CD4-positive, alpha-beta T cell treated with Interleukin-17A for 1 hour (primary cell): ENCODE measurements at places on chromosomes 6 and 20.

GRCh38 chr6:13800615-13801014 lies 13.7 kb downstream of the MCUR1 start:
- no peak for DNase-seq

DNA sequence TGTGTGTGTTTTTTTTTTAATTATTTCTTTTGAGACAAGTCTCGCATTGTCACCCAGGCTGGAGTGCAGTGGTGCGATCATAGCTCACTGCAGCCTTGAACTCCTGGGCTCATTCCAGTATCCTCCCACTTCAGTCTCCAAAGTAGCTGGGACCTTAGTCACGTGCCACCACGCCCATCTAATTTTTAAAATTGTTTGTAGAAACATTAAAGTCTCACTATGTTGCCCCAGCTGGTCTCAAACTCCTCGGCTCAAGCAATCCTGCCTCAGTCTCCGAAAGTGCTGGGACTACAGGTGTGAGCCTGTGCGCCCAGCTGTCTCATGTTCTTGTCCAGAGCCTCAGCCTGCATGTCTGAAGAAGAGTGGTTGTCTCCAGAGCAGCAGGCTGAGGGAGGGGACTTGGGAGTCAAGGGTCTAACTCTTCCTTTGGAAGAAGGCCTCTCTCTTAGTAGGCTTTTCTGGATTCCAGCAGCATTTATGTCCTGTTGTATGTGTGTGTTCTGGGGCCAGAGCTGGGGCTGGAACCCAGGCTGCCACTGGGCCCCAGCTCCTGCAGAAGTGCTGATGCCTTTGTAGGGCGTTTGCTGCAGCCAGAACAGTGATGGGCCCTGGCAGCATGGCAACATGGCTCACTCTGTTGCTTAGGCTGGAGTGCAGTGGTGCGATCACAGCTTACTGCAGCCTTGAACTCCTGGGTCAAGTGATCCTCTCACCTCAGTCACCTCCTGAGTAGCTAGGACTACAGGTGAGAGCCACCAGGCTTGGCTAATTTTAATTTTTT lies 5.4 kb downstream of the DNMT3B start:
- no peak for DNase-seq

GRCh38 chr6:15621203-15622044 lies 41.4 kb downstream of the DTNBP1 start:
- peak; percentile 5 for DNase-seq

DNA sequence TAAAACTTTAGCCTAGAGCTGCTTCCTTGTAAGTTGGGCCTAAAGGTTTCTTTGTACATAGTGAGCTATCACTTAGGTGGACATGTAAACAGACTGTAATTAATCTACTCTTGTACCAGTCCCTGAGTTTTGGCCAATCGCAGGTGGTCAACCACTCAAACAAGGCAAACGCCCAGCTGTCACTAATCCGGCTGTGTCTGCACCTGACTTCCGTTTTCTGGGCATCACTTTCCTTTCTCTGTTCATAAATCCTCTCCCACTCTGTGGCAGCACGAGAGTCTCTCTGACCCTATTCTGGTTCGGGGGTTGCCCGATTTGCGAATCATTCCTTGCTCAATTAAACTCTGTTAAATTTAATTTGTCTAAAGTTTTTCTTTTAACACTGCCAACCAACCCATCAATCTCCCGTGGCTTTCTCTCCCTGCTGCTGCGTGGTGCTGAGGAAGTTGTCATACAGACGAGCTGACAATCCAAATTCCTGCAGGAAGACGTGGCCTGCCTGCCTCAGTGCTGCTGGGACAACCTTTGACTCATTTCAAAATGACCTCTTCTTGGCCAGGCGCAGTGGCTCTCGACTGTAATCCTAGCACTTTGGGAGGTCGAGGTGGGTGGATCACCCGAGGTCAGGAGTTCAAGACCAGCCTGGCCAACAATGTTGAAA lies 206.3 kb downstream of the QKI start:
- DNase-seq: no peak

- no peak for DNase-seq
These were observed 36.5 kb upstream of the BCLAF1 start for GRCh38 chr6:136326038-136326553.

DNA sequence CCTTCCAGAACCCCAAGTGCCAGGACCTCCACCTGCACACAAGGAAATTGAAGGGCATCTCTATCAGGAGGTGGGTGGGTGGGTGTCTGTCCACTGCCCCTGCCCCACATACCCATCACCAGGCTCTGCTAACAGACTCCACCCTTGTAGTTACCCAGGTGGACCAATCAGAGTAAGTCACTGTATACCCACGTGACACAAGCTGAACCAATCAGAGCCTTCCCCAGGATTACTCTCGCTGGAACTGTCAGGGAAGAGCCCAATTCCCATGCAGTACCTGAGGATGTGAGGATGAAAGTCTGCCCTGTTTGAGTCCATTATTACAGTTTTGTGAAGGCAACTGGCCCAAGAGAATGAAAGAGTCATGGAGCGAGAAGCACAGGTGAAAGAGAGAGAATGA lies 4.2 kb downstream of the OCSTAMP start:
- DNase-seq: no peak

GRCh38 chr20:62143957-62144825 lies 622 bp downstream of the SS18L1 start:
- peak; percentile 51 for DNase-seq

GRCh38 chr20:42756991-42757390 lies 432.7 kb downstream of the PTPRT start:
- no peak for DNase-seq

- DNase-seq: no peak
These were observed 17.8 kb downstream of the EEF1E1 start for GRCh38 chr6:8084586-8084985.

- DNase-seq: no peak
These were observed 56.5 kb upstream of the SIRPA start for GRCh38 chr20:1838556-1839279.

GRCh38 chr6:3913077-3913957 lies 64.1 kb downstream of the FAM50B start:
- no peak for DNase-seq
